ENCODE measurements at places on chromosomes 2 and 18.

DNA sequence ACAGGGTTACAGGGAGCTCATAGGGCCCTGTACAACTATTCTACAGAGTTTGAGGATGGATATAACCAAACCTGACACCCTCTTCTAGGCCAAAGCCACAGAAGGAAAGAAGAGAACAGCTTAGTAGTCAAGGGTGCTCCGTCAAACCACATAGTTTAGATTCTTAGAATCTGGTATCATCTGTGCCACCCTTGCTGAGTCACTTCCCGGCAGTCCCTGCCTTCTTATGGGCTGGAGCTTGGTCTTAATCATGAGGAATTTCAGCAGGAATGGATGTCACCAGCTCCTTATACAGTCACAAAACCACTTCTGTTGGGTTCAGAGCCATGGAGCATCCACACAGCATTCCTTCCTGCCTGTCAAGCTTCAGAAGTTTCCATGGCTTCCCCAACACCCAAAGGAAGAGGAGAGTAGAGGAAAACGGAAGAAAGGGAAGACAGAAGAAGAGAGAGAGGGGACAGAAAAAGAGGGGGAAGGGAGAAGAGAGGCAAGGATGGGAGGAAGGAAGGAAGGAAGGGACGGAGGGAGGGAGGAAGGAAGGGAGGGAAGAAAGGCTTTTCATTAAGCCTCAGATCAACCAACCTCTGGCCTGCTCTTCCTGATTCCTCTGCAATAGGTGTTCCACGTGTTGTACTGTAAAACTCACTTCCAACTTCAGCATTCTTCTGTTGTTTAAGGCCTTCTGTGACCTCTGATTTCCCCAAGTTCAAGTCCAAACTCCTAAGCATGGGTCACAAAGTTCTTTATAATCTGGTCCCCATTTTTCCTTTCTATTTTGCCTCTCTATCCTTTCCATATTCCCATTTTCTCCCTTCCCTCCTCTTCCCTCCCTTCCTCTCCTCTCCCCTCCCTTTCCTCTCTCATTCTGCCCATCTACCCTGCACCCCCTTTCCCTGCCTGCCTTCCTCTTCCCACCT, 246.1 kb upstream of the TNP1 start:
- no peak for DNase-seq

- DNase-seq: no peak
These were observed 193.2 kb upstream of the PXDN start for GRCh38 chr2:1937480-1937879.

- no peak for DNase-seq
These were observed 5.2 kb downstream of the D2HGDH start for GRCh38 chr2:241739651-241740050.

GRCh38 chr2:25740810-25741381, 67.5 kb upstream of the DTNB start:
- DNase-seq: peak; percentile 30

DNA sequence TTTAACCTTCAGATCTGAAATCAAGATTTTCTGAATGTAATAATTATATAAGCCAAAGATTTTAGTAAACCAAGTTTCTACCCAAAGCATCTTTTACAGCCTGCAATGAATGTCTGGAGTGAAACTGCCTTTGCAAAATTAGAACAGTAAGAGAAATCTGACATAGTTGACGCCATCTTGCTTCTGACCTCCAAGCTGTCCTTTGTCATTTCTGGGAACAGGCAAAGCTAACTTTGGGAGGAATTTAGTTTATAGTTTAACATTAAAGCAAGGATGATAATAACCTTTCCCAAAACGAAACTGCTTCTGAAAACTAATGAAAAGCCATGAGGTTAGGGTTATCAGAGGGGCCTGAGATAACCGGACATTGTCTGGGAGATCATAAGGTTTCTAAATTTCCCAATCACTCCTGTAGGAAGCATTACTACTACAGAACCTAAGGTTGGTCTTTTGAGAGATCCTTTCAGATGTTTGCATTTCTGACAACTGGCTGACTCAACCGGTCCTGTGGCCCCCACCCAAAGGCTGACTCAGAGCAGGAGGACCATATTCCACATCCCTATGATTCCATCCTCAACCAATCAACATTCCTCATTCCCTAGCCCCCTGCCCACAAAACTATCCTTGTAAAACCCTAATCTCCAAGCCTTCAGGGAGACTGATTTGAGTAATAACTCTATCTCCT, 124.5 kb downstream of the TMEM131 start:
- no peak for DNase-seq

- DNase-seq: no peak
These were observed 594.6 kb downstream of the ADCYAP1 start for GRCh38 chr18:1499265-1499664.

DNA sequence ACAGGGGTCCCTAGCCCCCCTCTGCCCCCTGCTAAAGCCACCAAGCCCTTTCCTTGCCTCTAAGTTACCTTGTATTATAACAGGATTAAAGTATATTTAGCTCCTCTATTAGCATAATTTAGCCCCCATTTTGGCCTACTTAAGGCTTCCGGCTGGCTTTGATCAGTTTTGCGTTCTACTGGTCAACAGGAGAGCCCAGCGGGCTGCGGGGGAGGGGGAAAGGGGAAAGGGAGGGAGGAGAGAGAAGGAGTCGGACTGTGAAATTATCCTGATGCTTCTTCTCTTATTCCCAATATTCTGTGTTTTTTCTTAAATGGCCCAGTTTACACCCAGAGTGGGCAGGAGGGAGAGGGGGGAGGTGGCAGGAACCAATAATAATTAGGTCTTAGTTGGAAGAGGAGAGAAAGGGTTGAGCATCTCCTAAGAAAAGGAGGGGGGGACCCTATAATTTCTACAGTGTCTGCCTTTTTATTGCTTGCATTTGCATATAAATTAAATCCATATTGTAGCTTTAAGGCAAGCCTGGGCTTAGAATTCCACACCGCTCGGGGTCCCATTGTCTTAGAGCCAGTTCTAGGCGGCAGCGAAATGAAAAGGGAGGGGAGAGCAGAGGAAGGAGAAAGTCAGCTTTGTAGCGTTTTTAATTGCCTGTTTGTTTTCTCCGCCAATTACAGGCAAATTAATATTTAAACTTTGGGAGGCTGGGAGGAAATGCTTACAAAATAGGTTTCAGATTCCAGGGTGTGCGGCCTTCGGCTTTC, 39.6 kb downstream of the EN1 start:
- DNase-seq: no peak

DNA sequence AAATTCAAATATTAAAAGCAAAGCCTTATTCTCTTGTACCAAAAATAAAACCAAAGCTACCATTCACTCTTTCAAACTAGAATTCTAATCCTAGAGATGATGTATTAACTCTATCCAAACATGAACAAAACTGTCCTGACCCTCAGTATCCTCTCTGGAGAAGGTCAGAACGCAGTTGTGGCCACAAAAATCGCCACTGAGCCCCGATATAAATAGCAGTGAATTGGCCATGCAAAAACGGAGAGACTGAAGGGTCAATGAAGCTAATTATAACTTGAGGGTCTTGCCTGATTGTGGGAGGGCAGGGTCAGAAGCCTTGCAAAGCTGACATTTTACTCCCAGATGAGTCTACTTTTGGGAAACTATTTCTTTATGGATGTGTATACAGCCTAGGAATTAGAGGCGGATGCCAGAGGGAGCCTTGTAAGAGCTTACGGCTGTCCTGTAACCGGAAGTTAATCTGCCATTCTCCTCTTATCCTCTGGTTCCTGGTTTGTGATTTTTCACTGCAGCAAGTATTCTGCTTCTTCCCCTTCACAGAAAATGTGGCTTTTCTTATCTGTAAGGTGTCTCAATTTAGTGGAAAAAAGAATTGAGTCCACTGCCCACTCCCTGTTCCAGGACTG, 28.1 kb downstream of the CAVIN2 start:
- no peak for DNase-seq
